ENCODE measurements at places on chromosomes 11 and 22.

- no peak for DNase-seq
Observed at GRCh38 chr11:78168539-78169477, 19.6 kb downstream of the KCTD21 start.

- DNase-seq: no peak
Observed at GRCh38 chr22:27771637-27772036, 29.9 kb downstream of the MN1 start.

GRCh38 chr11:46270684-46271083, 6.8 kb upstream of the CREB3L1 start:
- DNase-seq: no peak

GRCh38 chr22:20096574-20097420, 16.8 kb downstream of the DGCR8 start:
- no peak for DNase-seq

DNA sequence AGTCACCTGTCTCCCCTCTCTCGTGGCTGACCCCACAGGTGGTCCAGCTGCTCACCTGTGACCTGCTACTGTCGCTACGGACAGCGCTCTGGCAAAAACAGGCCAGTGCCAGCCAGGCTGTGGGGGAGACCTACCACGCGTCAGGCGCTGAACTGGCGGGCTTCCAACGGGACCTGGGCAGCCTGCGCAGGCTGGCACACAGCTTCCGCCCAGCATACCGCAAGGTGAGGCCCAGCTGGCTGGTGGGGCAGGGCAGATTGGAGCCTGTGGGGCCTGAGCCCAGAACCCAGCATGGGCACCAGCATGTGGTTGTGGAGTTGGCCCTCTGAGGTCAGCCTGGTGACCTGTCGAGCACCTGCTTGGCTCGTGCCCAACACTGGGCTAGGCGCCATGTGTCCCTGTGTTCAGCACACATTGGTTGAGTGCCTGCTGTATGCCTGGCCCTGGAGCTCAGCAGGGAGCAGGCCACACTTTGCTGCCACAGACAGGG, 11.9 kb downstream of the SHISA8 start:
- DNase-seq: no peak

DNA sequence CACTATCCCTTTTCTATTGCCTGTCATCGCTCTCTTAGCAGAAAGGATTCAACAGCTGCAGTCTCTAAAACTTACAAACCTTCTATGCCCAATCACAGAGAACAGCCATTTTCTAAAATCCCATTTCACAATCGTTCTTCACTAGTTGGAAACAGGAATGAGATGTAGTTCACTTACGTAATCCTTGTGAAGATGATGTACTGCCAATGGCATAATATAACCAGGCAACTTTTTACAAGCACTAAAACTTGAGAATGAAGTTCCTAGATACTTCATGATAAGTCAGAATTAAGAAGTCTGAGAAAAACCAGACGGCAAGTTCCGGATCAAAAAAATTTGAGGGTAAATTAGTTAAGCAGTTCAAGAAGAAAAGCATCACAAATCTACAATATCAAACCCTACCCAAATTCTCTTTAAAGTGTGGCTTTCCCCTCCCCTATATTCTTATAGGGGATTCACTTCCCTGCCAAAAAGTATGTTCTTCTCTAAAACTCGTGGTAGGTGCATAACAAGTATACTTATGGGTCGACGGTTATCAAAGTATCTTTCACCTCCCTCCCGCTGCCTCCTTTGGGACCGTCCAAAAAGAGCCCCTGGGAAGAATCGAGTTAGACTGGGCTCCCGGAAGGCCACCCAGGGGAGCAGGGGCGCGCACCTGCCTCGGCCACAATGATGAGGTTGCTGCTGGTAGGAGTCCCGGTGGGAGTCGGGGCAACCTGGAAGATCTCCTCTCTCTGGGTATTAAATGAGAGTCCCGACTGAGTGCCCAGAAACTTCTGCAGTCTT, 666 bp downstream of the MSANTD4 start:
- no peak for DNase-seq
